ENCODE measurements at places on chromosomes 13 and 19.

- no peak for DNase-seq
Measured at GRCh38 chr13:36413161-36413560, 19.1 kb upstream of the CCNA1 start.

GRCh38 chr19:35257113-35257461 lies 8.3 kb downstream of the LSR start:
- DNase-seq, result no peak

DNA sequence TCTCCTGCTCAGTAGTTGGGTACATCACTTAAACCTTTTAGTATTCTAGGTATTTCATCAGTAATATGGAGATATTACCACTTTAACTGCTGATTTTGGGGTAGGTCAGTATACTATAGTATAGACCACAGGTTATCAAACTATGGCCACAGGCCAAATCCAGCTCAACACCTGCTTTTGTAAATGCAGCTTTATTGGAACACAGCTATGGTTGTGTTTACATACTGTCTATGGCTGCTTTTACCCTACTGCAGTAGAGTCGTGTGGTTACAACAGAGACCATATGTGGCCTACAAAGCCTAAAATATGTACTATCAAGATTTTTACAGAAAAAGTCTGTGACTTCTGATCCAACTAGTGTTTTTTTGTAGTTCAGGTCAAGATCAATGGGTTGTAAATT lies 10.3 kb downstream of the COG6 start:
- no peak for DNase-seq

DNA sequence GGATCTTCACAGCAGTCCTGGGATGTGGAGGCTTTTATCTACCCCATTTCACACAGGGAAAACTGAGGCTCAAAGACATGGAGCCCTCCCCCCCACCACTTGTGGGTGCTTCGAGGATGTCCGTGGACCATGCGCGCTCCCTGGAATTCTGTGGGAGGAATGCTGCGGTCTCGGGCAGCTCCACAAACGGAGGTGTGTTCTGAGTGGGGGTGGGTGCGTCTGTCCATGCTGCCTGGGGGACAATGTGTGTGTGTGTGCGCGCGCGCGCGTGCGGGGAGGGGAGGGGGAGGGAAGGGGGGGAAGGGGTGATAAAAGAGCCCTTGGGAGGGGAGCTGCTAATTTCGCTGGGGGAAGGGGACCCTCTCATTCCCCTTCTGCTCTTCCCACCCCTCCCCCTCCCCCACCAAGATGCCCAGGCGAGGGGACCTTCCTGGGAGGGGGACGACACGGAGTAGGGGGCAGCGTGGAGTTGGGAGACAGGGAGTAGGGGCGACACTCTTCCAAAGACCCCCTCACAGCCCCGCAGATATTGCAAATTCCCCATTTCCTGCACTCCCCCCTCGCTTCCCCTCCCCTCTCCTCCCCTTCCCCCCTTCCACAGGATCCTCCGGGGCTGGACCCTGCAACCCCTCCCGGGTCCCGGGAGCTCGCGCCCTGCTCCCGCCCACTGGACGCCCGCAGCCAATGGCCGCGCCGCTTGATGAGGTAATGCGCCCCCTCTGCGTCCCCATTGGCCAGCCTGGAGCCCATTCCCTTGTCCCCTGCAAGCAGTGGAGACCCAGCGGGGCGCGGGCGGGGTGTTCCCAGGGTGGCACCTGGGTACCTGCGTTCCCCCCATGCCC lies 18.9 kb upstream of the ZNRF4 start:
- DNase-seq, result no peak

GRCh38 chr13:78084401-78084800 lies 165.8 kb upstream of the EDNRB start:
- DNase-seq, result no peak

GRCh38 chr13:94093652-94094315 lies 385.7 kb downstream of the DCT start:
- DNase-seq, result no peak

DNA sequence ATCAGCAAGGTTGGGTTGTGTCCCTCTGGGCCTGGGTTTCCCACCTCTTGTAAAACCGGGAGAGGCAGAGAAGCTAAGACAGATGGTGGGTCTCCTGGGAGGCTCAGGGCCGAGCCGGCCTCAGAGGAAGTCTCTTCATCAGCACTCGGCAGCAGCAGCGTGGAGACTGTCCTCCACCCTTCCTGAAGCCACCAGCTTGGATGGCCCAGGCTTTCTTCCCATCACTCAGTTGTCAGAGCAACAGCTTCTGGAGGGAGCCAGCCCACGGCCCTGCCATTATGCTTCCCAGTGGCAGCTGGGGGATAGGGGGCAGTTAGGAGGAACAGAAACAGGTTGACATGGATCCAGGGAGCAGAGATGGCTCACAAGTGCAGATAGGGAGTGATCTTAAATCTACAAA lies 191.0 kb downstream of the KATNAL1 start:
- DNase-seq, result no peak

DNA sequence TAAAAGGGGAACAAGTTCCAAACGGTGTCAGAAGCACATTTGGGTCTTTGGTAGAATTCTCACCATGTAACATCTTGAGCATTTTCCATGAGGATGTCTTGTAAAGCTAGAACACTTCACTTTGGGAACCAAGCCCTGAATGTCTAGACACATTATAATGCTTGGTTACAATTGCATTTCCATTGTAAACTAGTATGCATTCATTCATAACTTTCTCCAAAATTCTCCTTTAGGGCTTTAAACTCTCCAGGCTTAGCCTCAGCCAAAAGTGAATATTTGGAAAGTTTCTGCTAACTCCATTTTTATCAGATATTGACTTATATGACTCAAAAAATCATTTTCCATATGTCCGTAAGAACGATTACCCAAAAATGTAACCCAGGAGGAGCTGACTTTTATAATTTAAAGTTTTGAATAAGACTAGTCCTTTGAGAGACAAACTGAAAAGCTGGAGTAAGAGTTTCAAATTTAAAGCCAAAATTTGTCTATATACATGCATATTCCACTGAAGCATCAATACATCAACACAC lies 1170.4 kb downstream of the EFNB2 start:
- no peak for DNase-seq

- DNase-seq, result no peak
Measured at GRCh38 chr13:37418490-37418889, 180.1 kb downstream of the POSTN start.

GRCh38 chr19:28862238-28862637 lies 350.7 kb downstream of the UQCRFS1 start:
- no peak for DNase-seq

DNA sequence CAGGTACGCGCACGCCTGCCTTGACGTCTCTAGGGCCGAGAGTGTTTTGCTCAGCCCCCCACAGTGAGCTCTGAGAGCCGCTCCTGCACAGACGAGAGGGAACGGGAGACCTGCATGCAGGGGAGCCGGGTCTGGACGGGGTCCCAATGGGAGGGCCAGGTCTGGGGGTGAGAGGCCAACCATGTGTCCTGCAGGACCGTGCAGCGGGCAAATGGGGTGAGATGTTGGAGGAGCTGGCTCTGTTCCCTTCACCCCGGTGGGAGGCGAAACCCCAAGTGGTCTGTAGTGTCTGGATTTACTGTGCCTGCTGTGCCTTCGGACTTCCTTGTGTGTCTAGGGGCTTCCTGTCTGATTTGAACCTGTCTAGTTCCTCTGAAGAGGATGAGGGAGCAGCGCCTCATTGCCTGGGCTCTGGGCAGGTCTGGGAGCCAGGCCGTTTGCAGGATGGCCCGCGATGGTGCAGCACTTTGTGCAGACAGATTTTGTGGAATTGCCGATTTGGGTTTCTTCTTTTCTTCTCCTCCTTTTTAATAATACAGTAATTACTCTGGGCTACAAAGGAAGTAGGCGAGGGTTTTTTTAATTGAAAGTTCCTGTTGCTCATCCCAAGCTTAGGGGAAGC lies 2.1 kb downstream of the CSNK1G2 start:
- no peak for DNase-seq

DNA sequence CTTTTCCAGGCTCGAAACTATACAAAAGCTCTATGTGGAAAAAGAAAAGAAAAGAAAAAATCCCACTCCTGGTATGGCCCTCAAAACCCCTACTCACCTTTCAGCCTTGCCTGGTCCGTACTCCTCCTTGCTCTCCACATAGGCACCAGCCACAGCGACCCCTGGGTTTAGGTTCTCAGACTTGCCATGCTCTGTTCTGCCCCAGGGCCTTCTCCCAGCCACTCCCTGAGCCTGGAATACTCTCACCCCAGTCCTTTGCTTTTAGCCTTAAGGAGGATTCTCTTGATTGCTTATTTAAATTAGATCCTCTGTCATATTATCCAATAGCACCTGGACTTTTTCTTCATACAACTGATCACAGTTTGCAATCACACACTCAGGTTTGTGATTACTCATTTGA lies 522.5 kb downstream of the DIAPH3 start:
- no peak for DNase-seq

DNA sequence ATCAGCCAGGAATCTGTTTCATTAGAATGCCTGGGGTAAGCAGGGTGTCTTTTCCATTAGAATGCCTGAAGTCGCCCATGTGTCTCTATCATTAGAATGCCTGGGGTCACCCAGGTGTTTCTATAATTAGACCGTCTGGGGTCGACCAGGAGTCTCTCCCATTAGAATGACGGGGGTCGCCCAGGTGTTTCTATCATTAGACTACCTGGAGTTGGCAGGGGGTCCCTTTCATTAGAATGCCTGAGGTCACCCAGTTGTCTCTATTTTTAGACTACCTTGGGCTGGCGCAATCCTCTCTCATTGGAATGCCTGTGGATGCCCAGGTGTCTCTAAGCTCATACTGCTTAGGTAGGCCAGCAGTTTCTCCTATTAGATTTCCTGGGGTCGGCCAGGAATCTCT lies 1447.6 kb downstream of the UQCRFS1 start:
- DNase-seq, result no peak

DNA sequence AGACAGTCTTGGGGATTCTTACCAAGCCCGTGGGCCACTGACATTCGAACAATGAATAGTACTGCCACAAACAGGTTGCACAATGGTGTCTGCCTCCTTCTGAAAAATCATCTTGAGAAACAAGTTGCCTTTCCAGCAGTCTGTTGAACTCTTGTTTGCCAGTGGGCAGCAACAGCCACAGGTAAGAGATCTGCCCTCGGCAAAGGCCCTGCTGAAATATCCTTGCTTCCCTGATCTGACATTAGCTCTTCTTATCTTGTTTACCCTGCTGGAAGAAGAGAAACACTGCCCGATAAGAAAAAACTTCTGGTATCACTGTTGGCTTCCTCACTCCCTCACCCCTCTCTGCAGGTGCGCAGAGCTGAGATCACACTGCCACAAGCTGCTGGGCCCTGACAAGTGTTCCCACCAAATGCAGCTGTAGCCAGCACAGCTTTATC lies 2.0 kb downstream of the DOCK9 start:
- DNase-seq, result no peak

GRCh38 chr13:21825186-21825585 lies 154.3 kb downstream of the FGF9 start:
- DNase-seq, result no peak
